T-helper 2 cell (primary cell): ENCODE measurements at places on chromosomes 1 and 21.

DNA sequence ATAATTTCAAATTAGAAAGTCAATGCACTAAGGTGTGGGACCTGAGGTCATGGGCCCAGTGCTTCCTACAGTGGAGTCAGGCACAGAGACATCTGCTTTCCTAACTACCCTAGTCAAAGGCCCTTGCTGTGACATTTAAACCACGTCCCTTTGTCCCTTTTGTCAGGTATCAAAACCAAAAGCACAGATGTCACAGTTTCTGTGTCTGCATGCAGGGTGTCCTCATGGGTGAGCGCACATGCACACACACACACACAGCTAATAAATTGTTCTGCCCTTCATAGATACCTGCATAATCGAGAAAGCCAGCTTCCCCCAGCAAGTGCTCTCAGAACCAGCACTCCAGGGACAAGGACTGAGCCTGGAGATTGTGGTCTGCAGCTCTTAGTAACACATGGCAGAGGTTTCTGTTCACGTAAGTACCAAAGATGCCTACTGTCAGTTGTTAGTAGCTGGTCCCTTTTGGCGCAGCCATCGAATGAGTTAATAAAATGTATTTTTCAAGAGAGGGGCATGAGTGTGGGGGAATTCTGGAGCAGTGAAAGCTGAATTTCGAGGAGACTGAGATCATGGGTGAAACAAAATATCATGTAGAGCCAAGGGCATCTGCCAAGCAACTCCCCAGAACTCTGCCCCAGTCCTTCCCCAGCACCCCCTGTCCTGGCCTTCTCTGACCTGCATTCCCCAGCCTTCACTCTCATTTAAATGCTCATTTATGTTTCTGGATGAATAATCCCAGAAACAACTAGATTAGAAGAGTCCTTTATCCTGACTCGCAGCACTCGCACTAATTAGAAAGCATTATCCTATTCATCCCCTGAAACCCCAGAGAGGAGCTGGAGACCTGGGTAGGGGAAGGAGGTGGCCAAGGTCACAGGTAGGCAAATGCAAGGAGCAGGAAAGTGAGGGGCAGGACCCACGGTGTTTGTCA is 25.5 kb downstream of the TNR start:
- no peak for DNase-seq

DNA sequence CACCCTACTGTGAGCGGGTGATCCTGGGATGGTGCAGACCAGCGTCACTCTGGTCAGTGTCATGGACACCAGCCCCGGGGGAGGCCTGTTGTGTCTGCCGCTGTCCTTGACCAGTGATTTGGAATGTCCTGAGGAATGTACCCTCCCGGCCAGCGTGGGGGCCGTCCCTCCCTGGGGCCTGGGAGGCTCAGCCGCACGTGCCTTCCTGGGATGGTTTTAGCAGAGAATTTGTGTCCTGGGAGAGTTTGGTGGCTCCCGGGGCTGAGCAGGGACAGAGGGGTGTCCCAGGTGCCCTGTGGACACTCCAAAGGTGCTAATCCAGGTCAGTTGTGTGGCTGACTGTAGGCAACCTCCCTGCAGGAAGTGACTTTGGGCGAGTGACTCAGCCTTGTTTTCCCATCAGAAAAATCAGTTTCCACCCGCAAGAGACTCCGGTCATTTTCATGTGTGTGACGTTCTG is 6.2 kb downstream of the ARHGEF16 start:
- no peak for DNase-seq

GRCh38 chr1:234542211-234542850 is 63.4 kb upstream of the TARBP1 start:
- no peak for DNase-seq

DNA sequence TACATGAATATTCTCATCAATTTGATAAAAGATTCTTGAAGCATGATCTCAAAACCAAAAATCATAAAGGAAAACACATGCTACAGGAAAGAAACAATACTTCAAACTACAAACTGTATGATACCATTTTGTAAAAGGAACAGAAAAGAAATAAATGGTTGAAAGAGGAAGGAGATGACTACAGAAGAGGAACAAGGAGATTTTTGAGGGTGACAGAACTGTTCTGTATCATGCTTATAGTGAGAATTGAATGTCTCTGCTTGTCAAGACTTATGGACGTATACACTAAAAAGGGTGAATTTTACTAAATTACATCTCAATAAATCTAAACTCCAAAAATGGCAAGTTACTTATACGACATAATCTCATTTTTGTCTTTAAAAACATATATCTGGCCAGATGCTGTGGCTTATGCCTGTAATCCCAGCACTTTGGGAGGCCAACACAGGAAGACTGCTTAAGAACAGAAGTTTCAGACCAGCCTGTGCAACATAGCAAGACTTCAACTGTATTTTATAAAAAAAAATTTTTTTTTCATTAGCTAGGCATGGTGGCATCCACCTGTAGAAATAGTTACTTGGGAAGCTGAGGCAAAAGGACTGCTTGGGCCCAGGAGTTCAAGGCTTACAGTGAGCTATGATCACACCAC is 125.4 kb downstream of the EIF4G3 start:
- DNase-seq: no peak

GRCh38 chr1:175629318-175629694 is 114.1 kb downstream of the TNR start:
- DNase-seq: no peak

DNA sequence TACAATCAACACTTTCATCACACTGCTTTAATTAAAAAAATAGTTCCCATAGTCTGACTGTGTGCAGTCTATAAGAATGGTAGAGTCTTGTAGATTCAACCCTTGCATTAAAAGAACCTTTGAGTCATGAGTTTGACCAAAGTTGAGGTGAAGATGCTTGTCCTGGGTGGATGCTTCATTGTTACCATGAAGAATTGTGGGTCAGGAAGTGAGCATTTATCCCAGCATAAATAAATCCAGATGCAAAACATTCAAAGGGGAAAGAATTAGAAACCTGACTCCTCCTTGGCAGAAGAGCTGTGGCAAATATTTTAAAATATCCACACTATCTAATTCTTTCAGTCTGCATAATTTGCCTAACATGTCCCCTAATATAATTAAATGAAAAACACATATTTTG is 72.9 kb upstream of the SPAG17 start:
- no peak for DNase-seq

DNA sequence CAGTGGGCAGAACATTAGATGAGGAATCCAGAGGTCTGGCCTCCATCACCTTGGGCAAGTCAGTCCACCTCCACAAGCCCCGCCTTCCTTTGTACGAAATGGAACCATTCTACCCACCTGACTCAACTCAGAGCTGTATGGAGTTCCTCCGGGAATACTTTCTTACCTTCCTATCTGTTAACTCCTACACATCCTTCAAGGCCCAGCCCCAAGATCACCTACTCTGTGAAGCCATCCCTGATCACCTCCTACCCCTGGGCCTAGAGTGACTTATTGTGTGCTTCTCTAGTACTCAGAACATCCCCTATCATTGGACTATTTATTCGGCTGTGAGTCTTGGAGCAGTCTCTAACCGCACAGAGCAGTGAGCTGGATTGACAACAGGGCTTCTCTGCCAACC is 66.7 kb downstream of the GLIS1 start:
- DNase-seq: no peak

- no peak for DNase-seq
These were observed 15.6 kb upstream of the PLEKHG5 start for GRCh38 chr1:6507037-6507428.

GRCh38 chr1:54401799-54402198 is 4.4 kb downstream of the SSBP3 start:
- no peak for DNase-seq

- no peak for DNase-seq
These were observed 1.2 kb downstream of the AGPAT3 start for GRCh38 chr21:43866260-43866629.

GRCh38 chr1:248613742-248614141 is 16.2 kb upstream of the OR2T10 start:
- DNase-seq: no peak

- DNase-seq: no peak
These were observed 4.9 kb downstream of the MIA3 start for GRCh38 chr1:222622765-222623164.

DNA sequence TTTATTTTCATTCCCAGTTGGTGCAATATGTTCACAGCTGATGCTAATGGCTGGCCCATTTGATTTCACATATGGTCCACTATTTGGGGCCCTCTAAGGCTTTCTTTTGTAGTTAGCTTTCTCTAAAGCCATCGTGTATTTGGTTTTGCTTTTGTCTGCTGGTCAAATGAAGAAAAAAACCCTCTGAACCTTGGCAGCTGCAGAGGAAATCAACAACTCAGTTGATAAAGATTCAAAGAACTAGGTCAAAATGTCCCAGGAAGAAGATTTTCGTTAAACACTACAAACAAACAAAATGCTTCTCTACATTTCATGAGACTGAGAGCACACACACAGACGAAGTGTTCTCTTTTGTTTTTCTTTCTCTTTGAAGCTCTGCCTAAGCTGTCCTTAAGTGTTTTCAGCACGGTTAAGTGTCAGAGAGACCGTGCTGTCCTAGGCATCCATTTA is 655.0 kb downstream of the RWDD3 start:
- no peak for DNase-seq
